ENCODE measurements at places on chromosomes 11 and 22.

DNA sequence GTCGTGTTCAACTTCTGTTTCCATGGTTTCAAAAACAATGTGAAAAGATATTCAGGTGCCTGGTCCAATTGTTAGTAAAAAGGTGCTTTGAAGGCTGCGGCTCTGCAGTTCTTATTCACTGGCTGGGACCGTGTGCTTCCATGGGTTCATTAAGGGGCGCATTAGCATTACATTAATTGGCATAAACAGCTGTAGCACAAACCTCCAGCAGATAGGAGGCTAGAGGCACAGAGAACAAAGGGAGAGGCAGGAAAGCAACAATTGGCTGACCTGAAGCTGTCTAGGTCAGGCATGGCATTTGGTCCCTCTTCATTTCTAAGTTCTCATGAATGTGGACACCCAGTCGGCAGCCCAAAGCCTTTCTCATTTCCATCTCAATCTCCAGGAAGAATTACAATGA lies 16.6 kb downstream of the PAK1 start:
- no peaks in the 10 kb centered on the region for H3K27me3 ChIP-seq
- no peak for DNase-seq
- no peak overlapping the region for H3K4me3 ChIP-seq
- H3K36me3 ChIP-seq = no peaks in the 10 kb centered on the region
- H3K4me1 ChIP-seq = no peaks in the 10 kb centered on the region

GRCh38 chr11:16796311-16796710 lies 57.9 kb downstream of the C11orf58 start:
- H3K27ac ChIP-seq = no peak overlapping the region
- peaks cover 5% of the 10 kb centered on the region for H3K4me1 ChIP-seq
- H3K27me3 ChIP-seq = no peaks in the 10 kb centered on the region
- no peak overlapping the region for H3K4me3 ChIP-seq

DNA sequence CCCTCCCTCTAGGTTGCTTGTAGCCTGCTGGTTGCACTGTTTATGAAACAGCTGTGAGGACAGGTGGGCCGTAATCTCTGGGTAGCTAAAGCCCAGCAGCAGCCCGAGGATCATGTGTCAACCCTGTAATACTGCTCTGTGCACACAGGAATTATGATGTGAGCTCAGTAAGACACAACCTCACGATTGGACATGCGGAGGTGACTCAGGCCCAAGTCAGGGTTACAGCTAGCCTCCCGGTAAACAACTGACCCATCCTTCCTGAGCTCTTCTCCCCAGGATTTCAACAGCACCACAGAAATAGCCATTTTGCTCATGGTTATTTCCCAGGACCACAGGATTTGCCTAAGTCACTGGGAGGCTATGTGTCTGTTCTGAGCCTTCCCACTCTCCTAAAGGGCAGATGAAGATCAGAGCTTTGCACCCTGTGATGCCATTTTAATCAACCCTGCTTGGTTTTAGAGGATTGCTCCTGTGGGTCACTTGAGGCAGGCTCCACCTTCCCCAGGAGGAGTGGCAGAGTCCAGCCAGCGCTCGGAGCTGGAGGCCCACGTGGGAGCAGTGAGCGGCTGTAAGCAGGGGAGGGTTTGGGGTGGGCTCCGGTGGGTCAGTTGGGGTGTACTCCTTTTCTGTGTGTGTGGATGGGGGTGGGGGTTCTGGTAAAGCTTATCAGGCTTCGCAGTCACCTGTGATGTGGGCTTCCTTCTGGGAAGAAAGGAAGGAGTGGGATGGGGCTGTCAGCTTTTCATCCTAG lies at the start of gene AMPD3:
AMPD3 (plus strand) TSS at position 387 of the 754 bp plus-strand sequence. CDS start 6,256 bp downstream, outside the sequence.
- no peak for DNase-seq
- peaks cover 74% of the 10 kb centered on the region for H3K4me1 ChIP-seq

DNA sequence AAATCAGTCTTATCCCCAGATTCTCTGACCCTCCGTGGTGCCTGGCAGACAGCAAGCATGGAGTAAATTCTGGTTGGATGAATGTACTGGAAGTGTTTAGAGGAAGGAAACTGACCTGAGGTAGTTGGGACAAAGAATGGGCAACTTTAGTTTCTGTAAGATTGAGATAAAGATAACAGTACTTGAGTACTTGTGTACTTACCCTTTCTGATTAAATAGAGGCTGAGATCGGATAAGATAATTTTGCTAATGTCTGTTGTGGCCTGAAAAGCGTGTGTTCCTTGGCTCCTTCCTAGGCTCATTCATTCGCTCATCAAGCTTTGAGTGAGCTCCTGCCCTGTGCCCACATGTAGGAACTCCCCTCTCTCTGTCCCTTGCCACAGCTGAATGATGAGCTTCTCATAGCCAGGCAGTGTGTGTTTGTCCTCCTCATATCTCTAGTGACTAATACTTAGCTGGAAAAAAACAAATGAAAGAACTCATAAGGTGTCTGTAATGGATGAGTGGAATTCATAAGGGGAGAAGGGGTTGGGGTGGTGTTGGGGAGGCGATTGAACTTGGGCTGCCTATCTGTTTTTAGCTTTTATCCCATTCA lies 118.1 kb downstream of the DBX1 start:
- DNase-seq = no peak
- no peaks in the 10 kb centered on the region for H3K4me1 ChIP-seq
- H3K36me3 ChIP-seq = no peaks in the 10 kb centered on the region
- no peak overlapping the region for H3K4me3 ChIP-seq
- H3K27ac ChIP-seq = no peak overlapping the region

DNA sequence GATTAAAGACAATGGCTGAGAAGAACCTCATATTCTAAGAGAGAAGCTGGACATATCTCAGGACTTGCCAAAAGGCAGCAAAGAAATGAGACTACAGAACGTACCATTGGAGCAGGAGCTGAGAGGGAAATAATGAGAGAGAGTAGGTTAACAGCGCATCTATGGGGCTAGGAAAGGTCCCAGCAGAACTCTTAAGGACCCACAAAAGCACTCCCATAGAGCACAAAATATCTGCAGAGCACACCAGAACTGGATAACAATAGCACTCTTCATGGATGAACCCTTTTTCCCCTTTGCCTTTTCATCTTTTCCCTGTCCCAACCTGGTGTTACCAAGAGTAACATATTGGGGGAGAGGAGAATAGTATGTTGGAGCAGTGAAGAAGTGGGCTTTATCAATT lies 245.8 kb downstream of the METTL15 start:
- no peak overlapping the region for H3K4me3 ChIP-seq
- H3K4me1 ChIP-seq = no peaks in the 10 kb centered on the region
- H3K27ac ChIP-seq = no peak overlapping the region
- no peak for DNase-seq

- DNase-seq = no peak
- H3K4me1 ChIP-seq = peaks cover 3% of the 10 kb centered on the region
- H3K27ac ChIP-seq = peak overlapping the region; percentile 42
- no peaks in the 10 kb centered on the region for H3K36me3 ChIP-seq
- no peak overlapping the region for H3K4me3 ChIP-seq
Observed at GRCh38 chr11:128469220-128469619, 118.1 kb downstream of the ETS1 start.

GRCh38 chr22:21652547-21653545 lies 10.7 kb downstream of the SDF2L1 start:
- H3K4me3 ChIP-seq = peak overlapping the region; percentile 87
- no peak for DNase-seq
- H3K4me1 ChIP-seq = peaks cover 21% of the 10 kb centered on the region
- peaks cover 12% of the 10 kb centered on the region for H3K36me3 ChIP-seq
- no peak overlapping the region for H3K27ac ChIP-seq
- no peaks in the 10 kb centered on the region for H3K27me3 ChIP-seq

DNA sequence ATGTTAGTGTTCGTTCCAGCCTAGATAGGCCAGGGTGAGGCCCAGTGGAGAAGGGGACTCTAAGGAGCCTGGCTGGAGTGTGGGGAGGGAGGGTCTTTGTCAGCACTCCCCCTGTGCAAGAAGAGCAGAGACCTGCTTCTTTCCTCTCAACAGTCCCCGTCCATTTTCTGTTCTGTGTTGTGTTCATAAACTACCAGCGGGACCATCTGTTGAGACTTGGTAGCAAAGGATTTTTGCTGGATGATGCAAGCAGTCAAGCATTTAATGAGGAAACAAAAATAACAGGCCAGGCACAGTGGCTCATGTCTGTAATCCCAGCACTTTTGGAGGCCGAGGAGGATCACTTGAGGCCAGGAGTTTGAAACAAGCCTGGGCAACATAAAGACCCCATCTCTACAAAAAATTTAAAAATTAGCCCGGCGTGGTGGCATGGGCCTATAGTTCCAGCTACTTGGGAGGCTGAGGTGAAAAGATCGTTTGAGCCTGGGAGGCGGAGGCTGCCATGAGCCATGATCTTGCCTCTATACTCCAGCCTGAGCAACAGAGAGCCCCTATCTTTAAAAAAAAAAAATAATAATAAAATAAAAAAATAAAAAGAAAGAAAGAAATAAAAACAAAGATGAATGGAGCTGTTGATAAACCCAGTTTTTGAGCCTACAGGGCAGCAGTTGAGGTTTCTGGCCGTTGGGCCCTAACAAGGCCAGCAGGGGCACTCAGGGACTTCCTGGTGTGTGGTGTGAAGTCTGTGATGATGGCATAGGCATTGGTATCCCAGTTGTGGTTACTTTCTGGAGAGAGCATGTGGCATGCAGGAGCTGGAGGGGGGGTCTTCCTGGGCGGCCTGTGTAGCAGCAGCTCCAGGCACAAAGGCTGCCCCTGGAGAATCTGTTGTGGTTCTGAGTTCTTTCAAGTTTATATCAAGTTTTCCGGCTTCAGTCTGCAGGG lies 1.7 kb upstream of the TXNRD2 start:
- no peaks in the 10 kb centered on the region for H3K27me3 ChIP-seq
- no peak for DNase-seq

DNA sequence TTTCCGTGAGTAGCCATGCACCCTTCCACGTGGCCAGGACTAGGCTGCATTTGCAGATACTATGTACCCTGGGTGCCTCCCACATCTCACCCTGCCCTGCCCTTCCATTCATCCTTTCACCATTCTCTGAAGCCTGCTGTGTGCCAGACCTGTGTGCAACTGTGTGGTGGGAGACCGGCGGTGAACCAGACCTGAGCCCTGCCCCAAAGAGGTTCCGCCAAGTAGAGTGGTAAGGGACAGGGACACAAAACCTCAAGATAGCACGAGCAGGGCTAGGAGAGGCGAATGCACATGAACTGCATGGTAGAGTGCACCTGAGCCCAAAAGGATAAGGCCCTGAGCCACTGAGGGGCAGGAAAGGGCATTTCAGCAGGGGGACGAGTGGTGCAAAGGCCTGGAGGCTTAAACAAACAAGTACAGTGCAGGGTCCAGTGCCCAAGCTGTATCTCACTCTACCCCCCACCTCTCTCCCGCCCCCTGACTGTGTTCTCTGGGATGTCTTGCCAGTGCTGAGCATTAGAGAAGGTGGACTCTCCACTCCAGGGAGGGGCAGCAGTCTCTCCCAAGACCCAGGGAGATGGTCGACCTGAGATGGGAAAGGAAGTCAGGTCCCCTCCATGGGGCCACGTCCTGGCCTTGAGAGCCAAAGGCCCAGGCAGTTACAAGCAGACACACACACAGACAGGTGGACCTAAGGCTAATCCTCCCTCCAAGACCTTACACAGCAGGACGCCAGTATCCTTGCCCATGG lies 14.1 kb upstream of the ARAP1 start:
- no peak overlapping the region for H3K27ac ChIP-seq
- H3K36me3 ChIP-seq = no peaks in the 10 kb centered on the region
- H3K27me3 ChIP-seq = no peaks in the 10 kb centered on the region
- no peak for DNase-seq

DNA sequence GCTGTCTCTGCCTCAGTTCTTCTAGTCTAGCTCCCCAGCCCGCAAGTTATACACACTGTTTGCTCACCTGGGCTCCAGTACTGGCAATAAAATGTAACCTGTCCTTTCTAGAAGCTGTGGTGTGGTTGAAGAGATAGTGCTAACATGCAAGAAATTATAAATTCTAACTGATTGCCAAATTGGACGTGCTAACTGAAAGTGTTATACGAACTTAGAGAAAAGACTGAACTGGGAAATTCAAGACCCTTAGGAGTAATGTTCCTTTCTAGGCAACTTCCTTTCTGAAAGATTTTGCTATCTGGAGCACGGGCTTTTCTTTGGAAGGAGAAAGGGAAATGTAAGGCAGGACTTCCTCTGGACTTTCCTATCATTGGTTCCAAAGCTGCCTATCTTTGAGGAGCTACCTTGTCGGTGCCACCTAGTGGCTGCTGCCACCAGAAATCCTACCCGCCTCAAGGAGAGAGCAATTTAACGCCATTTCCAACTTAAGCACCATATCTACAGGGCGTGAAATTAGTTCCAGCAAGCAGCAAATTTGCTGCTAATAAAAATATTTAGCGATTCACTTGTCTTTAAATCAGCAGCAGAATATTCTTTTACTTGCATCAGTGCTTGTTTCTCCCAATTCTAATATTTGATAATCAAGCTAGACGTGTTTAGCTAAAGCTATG lies 12.7 kb upstream of the TMEM218 start:
- H3K27ac ChIP-seq = no peak overlapping the region
- DNase-seq = no peak
- no peaks in the 10 kb centered on the region for H3K36me3 ChIP-seq
- no peak overlapping the region for H3K4me3 ChIP-seq
- H3K27me3 ChIP-seq = no peaks in the 10 kb centered on the region

DNA sequence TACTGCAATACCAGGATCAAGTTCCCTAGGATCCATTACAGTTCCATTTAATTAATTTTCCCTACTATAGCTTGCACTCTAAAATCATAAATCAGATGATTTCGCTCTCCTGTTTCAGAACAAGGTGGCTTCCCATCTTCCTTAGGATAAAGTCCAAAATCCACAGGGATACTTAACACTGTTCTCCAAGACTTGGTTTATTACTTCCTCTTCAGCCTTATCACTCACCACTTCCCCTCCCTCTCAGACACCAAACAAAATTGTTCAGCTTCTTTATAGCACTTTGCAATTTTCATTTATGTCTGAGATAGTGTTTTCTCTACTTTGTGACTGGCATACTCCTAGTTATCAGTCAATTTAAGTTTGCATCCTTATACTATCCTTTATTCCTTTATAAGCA lies 124.6 kb downstream of the GRIA4 start:
- H3K36me3 ChIP-seq = no peaks in the 10 kb centered on the region
- DNase-seq = no peak
- H3K4me1 ChIP-seq = no peaks in the 10 kb centered on the region
- H3K27ac ChIP-seq = no peak overlapping the region
- H3K4me3 ChIP-seq = no peak overlapping the region
- H3K27me3 ChIP-seq = no peaks in the 10 kb centered on the region

- H3K4me1 ChIP-seq = no peaks in the 10 kb centered on the region
- no peak overlapping the region for H3K27ac ChIP-seq
- no peaks in the 10 kb centered on the region for H3K27me3 ChIP-seq
- no peaks in the 10 kb centered on the region for H3K36me3 ChIP-seq
- no peak for DNase-seq
Observed at GRCh38 chr11:122348659-122349409, 232.8 kb upstream of the BLID start.

- H3K36me3 ChIP-seq = no peaks in the 10 kb centered on the region
- no peaks in the 10 kb centered on the region for H3K4me1 ChIP-seq
- no peak for DNase-seq
- peaks cover 10% of the 10 kb centered on the region for H3K27me3 ChIP-seq
- no peak overlapping the region for H3K4me3 ChIP-seq
- H3K27ac ChIP-seq = no peak overlapping the region
Observed at GRCh38 chr22:25898707-25899365, 156.8 kb downstream of the MYO18B start.

GRCh38 chr11:116507849-116508695 lies 264.7 kb downstream of the BUD13 start:
- no peaks in the 10 kb centered on the region for H3K4me1 ChIP-seq
- no peak overlapping the region for H3K27ac ChIP-seq
- DNase-seq = no peak
- H3K4me3 ChIP-seq = no peak overlapping the region
- H3K27me3 ChIP-seq = no peaks in the 10 kb centered on the region
- H3K36me3 ChIP-seq = no peaks in the 10 kb centered on the region

Data from esophagus squamous epithelium (tissue), 5 donors.